ENCODE measurements at places on chromosomes 2 and 18. TPM values are rescaled to one million over a fixed set of nuclear protein-coding genes. Genes with fewer than 3 reads are reported as not detected.

GRCh38 chr2:113220970-113221708 is 47.4 kb downstream of the PSD4 start:
- no peak for DNase-seq

- no peak for DNase-seq
Observed at GRCh38 chr2:223970343-223971128, 13.3 kb downstream of the MRPL44 start.

- DNase-seq = no peak
Observed at GRCh38 chr2:105261061-105261460, 19.5 kb downstream of the GPR45 start.

Gene SKA1
- 0.15 TPM for total RNA-seq

Gene CROCC2
- total RNA-seq = 0.05 TPM

Gene DCC
- total RNA-seq = not detected
